Activated CD4-positive, alpha-beta T cell treated with anti-CD3 and anti-CD28 coated beads, Interleukin-2, amount 50 U/mL, for 24 hours (primary cell): ENCODE measurements at places on chromosomes 3 and 15.

DNA sequence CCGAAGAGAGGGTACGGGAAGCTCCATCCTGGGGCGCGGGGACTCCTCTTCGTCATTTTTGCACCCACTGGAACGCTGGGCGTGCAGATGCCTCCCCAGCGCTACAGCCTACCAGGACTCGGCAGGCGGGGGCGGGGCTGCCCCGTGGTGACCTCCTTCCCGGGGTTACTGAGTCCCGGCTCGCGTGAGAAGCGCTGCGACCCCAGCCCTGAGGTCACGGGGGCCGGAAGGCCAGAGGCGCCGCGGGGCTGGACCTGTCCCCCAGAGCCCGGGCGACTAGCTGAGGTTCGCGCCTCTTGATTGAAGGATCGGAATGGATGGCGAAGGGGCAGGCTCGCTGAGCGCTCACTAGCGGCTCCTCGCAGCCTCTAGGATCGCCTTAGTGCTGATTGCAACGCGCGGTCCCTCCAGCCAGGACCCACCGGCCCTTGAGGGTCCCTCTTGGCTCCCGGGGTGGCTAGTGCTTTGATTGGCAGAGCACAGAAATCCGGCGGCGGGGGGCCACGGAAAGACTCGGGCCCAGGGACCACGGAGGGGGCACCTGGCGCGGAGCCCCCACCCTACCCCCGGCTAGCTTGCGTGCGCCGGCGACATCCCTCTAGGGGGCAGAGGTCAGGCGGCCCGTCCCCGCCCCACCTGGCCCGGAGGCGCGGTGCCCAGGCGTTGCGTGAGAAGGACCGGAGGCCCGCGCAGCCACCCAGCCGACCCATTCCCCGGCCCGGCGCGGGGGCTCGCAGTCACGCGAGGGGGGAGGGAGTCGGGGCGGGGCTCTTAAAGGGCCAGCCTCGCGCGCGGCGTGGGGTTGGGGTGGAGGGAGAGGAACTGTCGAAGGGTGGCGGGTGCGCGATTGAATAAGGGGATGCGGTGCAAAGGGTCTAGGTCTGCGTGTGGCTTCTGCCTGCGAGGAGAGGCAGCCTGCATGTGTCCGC lies 781 bp upstream of the CYP1A1 start:
- DNase-seq = peak; percentile 40

DNA sequence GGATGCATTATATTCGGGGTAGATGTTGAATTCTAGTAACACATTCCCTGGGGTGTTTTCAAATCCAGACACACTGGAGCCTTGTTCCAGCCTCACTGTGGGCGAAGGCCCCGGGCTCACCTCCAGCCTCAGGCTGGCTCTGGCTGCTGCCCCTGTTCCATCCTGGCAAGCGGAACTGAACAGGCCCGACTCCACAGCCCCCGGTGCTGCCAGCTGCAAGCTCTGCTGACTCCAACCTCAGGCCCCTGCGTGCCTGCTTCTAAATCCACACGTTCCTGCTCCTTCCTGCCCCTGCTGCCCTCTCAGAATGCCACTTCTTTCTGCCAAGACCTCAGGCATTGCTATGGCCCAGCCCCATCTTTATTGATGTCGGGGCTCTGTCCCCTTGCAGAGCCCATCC lies 90.6 kb downstream of the LIPC start:
- DNase-seq = no peak

- DNase-seq = no peak
Observed at GRCh38 chr3:141243271-141243707, 11.7 kb downstream of the PXYLP1 start.

DNA sequence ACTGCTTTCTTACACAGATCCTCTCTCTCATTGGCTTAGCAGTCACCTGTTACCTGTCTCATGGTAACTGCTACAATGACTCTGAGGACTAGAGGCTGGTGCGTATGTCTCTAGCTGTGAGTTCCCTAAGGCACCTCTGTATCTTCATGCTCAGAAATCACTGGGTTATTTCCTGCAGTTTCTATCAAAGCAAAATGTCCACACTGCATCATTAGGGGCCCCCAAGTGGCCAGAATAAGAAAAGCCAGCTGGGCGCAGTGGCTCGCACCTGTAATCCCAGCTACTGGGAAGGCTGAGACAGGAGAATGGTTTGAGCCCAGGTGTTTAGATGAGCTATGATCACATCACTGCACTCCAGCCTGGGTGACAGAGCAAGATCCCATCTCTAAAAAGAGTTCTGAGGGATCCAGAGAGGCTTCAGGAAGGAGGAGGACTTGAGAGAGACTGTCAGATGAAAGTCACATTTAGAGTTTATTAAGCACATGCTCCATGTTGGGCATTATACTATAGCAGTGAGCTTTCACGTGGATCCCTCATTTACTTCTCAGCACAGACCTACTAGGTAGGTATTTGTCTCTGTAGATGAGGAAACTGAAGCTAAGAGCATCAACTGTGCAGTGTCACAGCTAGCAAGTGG lies 2.3 kb upstream of the VPS18 start:
- no peak for DNase-seq

GRCh38 chr3:30638685-30639412 lies 32.4 kb downstream of the TGFBR2 start:
- DNase-seq = no peak

- no peak for DNase-seq
Observed at GRCh38 chr15:83081256-83082014, 14.4 kb upstream of the BTBD1 start.

DNA sequence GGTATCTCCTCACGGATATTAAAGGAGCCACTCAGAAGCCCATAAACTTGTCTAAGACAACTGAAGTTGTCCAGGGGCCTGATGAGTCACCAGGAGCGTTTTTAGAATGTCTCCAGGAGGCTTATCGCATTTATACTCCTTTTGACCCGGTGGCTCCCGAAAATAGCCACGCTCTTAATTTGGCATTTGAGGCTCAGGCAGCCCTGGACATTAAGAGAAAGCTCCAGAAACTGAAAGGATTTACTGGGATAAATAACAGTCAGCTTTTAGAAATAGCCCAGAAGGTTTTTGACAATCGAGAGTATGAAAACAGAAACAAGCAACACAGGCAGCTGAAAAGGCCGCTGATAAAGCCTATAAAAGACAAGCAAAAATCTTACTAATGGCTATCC lies 4.1 kb downstream of the DET1 start:
- DNase-seq = no peak

DNA sequence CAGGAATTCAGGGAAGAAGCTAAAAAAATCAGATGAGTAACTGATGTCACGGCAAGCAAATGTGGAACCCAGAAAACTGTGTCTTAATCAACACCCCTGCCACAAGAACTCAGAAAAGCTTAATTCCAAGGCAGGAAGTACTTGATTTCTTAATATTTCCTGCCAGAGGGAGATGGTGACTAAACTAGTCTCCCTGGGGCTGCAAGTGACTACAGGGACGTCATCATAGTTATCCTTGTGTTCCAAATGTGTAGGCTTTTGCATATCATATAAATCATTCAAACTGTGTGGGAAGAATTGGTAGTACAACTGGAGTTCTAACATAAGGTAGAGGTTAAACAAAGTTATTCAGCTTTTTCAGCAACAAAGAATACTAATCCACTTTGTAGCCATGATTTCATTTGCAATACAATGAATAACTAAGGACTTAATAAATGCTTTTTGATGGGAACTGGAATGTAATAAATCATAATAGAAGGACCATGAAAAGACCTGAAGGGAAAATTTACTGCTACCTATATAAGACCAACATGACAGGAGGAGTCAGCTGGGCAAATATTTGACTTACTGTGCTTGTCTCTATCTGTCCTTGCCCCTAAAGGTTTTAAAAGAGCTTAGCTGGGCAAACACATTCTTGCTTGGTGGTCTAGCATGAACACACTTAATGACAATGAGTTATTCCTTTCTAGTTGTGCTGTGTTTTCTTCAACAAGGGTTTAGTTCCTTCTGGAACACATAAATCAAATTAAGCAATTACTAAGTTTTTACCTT lies 76.0 kb upstream of the NECTIN3 start:
- DNase-seq = no peak

GRCh38 chr3:135448520-135448919 lies 517.0 kb upstream of the PPP2R3A start:
- DNase-seq = no peak

DNA sequence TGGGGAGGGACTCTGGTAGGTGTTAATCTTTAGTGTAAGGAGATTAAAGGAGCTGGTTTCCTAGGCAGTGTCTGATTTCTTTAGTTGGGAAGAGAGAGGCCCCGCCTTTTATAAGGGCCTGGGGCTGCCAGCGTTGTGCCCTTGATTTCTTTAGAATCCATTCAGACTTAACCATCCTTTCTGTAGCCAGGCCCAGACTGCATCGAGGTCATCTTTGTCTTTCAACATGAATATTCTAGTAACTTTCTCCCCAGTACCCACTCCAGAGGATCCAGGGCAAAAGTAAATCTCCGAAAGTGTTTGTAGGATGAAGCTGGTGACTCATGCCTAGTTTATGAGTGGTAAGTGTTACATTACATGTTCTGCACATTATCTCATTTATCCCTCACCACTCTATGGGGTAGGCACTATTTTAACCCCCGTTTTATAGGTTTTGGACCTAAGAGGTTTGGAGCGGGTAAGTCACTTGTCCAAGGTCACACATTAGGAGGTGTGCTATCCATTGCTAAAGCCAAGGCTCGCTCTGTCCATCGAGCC lies 11.8 kb upstream of the USP3 start:
- no peak for DNase-seq

GRCh38 chr15:26087881-26088280 lies 224.8 kb upstream of the ATP10A start:
- no peak for DNase-seq

GRCh38 chr3:134852132-134852531 lies 57.1 kb downstream of the EPHB1 start:
- DNase-seq = no peak

DNA sequence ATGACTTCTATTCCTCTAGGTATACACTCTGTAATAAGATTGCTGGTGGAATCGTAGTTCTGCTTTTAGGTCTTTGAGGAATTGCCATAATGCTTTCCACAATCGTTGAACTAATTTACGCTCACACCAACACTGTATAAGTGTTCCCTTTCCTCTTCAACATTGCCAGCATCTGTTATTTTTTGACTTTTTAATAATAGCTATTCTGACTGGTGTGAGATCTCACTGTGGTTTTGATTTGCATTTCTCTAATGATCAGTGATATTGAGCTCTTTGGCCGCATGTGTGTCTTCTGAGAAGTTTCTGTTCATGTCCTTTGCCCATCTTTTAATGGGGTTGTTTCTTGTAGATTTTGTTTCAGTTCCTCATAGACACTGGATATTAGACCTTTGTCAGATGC lies 12.8 kb downstream of the NXPE3 start:
- DNase-seq = no peak

GRCh38 chr3:100553618-100554372 lies 55.6 kb upstream of the ADGRG7 start:
- DNase-seq = no peak

DNA sequence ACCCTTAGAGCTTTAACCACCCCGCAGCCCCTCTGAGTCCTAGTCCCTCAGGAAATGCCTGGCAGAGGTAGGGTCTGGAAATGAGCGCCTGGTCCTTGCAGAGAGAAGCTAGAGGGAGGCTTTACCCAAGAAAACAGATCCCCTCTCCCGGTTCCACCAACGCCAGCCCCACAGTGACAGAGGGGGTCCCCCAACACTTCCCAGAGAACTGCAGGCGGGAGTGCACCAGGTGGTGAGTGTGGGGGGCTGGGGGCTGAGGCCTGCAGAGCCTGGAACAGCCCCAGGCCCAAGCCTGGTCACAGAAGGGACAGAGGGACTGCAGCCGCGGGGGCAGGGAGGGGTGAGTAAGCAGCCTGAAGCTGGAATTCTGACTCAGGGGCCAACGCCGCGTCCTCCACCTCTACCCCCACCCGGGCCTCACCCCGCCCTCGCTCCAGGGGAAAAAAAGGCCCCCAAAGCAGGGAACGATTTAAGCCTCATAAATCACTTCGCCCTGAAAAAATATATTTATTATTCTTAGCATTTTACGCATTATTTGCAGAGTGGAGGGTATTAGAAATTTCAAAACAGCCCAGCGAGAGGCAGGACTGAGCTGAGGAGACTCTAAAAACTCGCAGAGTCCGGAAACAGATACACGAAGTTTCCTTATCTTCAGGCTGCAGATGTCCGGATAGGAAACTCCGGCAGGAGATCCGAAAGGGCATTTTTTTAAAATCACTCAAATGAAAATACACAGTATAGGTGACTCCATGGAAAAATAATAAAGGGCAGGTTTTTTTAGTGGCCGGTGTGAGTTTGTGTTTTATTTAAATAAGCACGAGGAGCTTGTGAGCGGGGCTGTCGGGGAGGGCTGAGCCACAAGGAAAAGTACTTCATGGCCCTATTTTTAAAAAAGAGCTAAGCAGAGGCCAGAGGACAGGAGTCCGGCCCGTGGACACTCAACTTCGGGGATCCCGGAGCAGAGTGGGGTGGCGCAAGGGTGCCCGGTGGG lies 10.0 kb downstream of the GATA2 start:
- no peak for DNase-seq

- DNase-seq = no peak
Observed at GRCh38 chr15:88401251-88401995, 65.8 kb downstream of the MRPL46 start.

GRCh38 chr3:31772272-31772671 lies 208.8 kb downstream of the OSBPL10 start:
- DNase-seq = no peak

DNA sequence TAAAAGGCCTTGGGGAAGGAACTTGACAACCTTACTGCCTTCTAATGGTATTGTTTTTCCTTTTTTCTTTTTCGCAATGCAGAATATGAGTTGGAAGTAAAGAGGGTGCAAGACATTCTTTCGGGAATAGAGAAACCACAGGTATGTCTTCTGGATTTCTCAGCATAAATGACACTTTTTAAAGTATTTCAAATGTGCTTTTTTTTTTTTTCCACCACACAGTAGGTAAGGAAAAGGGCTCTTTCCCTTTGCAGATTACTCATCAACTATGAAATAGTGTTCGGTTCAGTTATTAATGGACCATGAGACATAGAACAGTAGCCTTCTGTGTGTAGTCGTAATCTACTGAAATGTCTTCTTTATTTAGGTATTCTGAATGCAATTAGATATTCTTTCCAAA lies 162.4 kb downstream of the GHSR start:
- no peak for DNase-seq

- DNase-seq = no peak
Observed at GRCh38 chr3:193896419-193896818, 239.5 kb upstream of the HES1 start.

DNA sequence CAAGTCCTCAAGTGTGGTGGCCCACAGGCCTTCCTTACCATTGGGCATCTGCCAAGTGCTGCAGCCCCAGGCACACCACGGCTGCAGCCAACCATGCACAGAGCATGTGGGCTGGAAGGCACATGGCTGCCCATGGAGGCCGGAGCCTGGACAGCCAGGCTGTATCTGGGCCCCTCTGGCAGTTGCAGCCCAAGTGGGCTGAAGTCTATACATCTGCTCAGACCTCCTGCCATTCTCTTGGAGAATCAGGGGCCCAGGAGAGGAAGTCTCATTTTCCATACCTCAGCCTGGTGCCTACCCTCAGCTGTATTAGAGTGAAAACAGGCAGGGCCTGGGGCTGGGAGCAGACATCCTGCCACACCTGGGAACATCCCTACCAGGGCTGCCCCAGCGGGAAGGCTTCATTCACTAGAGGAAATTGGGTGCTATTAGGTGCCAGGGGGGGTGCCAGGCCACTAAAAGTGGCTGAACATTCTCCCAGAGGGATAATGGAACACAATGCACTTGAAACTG lies 48.0 kb upstream of the SLCO2A1 start:
- DNase-seq = no peak
